Esophagus squamous epithelium (tissue), 5 donors: ENCODE measurements at places on chromosomes 2 and 18. TPM values are rescaled to one million over a fixed set of nuclear protein-coding genes. Genes with fewer than 3 reads are reported as not detected.

GRCh38 chr18:3599195-3599594 lies 149.2 kb downstream of the TGIF1 start:
- DNase-seq, result no peak
- H3K27ac ChIP-seq, result peak overlapping the region; percentile 98
- no peaks in the 10 kb centered on the region for H3K27me3 ChIP-seq
- peaks cover 43% of the 10 kb centered on the region for H3K4me1 ChIP-seq

The RAX gene
- total RNA-seq, result not detected

DNA sequence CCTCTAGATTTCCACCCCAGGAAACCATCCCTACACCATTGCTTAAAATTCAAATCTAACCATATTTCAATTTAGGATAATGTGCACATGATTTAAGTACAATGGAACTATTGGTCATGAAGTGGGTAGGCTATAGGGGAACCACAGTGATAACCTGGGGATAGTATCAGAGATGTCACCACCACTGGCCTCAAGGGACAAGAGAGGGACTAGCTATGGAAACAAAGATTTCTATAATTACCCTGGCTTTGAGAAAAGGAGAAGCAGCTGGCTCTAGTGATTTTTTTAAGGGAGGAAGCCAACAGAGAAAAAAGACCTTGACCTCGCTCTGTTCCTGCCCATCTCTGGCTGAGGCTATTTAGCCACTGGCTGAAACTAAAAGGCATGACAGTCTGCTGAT lies 132.0 kb downstream of the MEP1B start:
- no peak overlapping the region for H3K4me3 ChIP-seq
- H3K27ac ChIP-seq, result no peak overlapping the region
- no peaks in the 10 kb centered on the region for H3K4me1 ChIP-seq
- no peak for DNase-seq

DNA sequence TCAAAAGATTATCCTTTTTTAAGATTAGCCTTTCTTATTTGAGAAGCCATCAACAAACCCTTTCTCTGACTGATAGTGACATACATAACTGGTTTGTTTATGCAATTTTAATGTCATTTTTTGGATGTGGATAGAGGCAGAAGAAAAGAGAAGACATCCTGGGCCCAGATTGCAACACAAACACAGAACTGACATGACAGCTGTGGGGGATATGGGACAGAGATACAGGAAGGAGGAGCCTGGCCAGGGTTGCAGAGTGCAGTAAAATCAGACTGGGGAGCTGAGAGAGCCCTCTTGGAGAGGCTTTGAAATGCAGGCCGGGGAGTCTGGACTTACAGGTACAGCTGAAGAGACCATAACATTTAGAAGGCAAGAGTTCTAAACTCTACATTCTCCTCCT lies 65.1 kb downstream of the SIGLEC15 start:
- no peaks in the 10 kb centered on the region for H3K27me3 ChIP-seq
- no peak overlapping the region for H3K27ac ChIP-seq
- H3K4me1 ChIP-seq, result no peaks in the 10 kb centered on the region
- peaks cover 93% of the 10 kb centered on the region for H3K36me3 ChIP-seq
- no peak for DNase-seq
- H3K4me3 ChIP-seq, result no peak overlapping the region

- H3K4me3 ChIP-seq, result no peak overlapping the region
- H3K27me3 ChIP-seq, result no peaks in the 10 kb centered on the region
- DNase-seq, result no peak
Observed at GRCh38 chr2:119730671-119731177, 29.0 kb upstream of the PTPN4 start.

The APOB gene
- 0.62 TPM for total RNA-seq

- DNase-seq, result no peak
- no peak overlapping the region for H3K4me3 ChIP-seq
- H3K27ac ChIP-seq, result no peak overlapping the region
- no peaks in the 10 kb centered on the region for H3K27me3 ChIP-seq
Observed at GRCh38 chr2:186426153-186427016, 59.7 kb upstream of the ZC3H15 start.

- peaks cover 100% of the 10 kb centered on the region for H3K36me3 ChIP-seq
- no peaks in the 10 kb centered on the region for H3K4me1 ChIP-seq
- H3K4me3 ChIP-seq, result no peak overlapping the region
- H3K27ac ChIP-seq, result no peak overlapping the region
- H3K27me3 ChIP-seq, result no peaks in the 10 kb centered on the region
Observed at GRCh38 chr18:31901063-31901462, 41.9 kb downstream of the TRAPPC8 start.

The CHRND gene
- not detected for total RNA-seq

DNA sequence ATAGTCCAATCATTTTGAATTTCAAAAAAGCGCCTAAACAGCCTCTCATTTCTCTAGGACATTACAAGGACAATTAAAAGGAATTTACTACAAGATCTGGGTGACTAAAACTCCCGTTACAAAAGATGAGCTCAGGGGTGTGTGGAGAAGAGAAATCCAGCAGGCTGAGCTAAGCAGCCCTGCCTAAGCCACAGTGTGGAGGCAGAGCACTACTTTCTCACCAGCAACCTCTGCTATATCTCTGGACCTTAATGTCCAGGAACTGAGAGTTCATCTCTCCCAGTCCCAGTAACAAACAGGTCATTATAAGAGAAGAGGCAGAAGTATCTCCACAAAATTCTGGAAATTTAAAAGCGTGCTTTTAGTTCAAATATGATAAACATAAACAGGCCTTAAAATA lies 18.9 kb upstream of the ANKRD62 start:
- DNase-seq, result no peak
- H3K4me3 ChIP-seq, result no peak overlapping the region
- H3K4me1 ChIP-seq, result no peaks in the 10 kb centered on the region
- H3K27me3 ChIP-seq, result no peaks in the 10 kb centered on the region
- H3K36me3 ChIP-seq, result no peaks in the 10 kb centered on the region

- no peak overlapping the region for H3K27ac ChIP-seq
- H3K4me1 ChIP-seq, result no peaks in the 10 kb centered on the region
- H3K27me3 ChIP-seq, result peaks cover 25% of the 10 kb centered on the region
- no peaks in the 10 kb centered on the region for H3K36me3 ChIP-seq
Observed at GRCh38 chr2:45340318-45340717, 270.7 kb downstream of the SRBD1 start.

GRCh38 chr2:85433511-85434089 lies 15.1 kb downstream of the SH2D6 start:
- H3K27me3 ChIP-seq, result no peaks in the 10 kb centered on the region
- H3K4me1 ChIP-seq, result peaks cover 42% of the 10 kb centered on the region
- no peak overlapping the region for H3K4me3 ChIP-seq
- H3K27ac ChIP-seq, result peak overlapping the region; percentile 82
- DNase-seq, result no peak
- no peaks in the 10 kb centered on the region for H3K36me3 ChIP-seq

The PTPN18 gene
- 29.7 TPM for total RNA-seq

The NCL gene
- 164 TPM for total RNA-seq

DNA sequence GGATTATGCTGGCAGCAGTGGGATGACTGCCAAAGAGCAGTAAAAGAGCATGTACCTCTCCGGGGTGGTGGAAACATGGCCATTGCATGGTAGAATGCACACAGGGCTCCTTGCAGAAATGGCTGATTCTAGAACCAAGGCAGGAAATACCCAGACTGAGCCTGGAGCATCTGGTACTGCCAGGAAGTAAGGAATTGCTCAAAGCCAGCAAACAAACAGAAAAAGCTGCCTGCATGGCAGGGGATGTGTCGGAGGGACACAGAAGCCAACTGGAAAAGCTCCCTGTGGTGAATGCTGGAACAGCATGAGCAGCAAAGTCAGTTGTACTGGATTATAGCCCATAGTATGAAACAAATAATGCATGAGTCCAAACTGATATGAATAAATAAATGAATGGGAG lies 78.0 kb upstream of the NFATC1 start:
- H3K4me3 ChIP-seq, result no peak overlapping the region
- peaks cover 74% of the 10 kb centered on the region for H3K36me3 ChIP-seq
- no peaks in the 10 kb centered on the region for H3K4me1 ChIP-seq
- H3K27ac ChIP-seq, result no peak overlapping the region
- H3K27me3 ChIP-seq, result no peaks in the 10 kb centered on the region
- DNase-seq, result no peak

GRCh38 chr2:32701806-32702205 lies 74.0 kb downstream of the TTC27 start:
- no peaks in the 10 kb centered on the region for H3K27me3 ChIP-seq
- H3K27ac ChIP-seq, result no peak overlapping the region
- no peak overlapping the region for H3K4me3 ChIP-seq
- H3K36me3 ChIP-seq, result peaks cover 54% of the 10 kb centered on the region

DNA sequence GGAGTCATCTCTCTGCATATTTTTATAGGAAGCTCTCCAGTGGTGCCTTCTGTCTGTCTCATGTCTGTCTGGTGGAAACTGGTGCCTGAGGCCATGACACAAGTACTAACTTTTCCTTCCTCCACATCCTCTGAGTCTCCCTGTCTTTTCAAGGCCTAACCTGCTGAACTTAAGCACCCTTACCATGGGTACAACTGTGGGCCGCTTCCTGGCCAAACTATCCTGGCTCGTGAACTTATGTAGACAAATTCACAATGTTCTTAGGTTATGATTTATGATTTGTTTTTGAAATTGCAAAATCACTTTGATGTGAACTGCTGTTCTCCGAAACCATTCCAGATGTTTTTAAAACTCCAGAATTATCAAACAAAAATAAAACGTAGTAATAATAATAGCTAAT lies 804.5 kb upstream of the POU3F3 start:
- no peaks in the 10 kb centered on the region for H3K36me3 ChIP-seq
- no peak overlapping the region for H3K27ac ChIP-seq
- no peak overlapping the region for H3K4me3 ChIP-seq
- DNase-seq, result no peak

DNA sequence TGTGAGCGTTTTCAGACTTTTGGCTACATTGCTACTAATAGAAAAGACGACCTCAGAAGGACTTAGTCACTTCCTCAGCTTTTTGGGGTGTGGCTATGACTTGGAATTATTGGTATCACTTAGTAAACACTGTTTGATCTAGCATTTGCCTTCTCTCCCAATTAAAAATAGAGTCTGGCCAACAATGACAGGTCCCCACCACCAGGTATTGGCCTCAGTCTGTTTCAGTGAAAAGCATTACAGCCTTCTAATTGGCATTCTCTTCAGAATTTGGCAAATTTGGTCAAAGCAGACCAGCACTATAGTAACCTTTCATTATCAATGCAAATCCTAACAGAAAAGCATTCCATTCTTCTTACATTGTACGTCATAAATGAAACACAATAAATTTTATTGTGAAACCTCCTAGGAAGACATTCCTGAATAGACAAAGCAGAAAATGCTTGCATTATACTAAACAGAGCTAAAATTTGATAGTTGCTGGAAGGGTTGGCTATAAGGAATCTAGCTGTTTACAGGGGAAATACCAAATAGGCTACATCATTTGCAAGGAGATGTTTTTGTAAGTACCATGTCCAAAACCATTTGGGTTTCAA lies 613.9 kb downstream of the IRS1 start:
- no peaks in the 10 kb centered on the region for H3K36me3 ChIP-seq
- H3K4me3 ChIP-seq, result no peak overlapping the region
- peaks cover 7% of the 10 kb centered on the region for H3K4me1 ChIP-seq
- H3K27ac ChIP-seq, result peak overlapping the region; percentile 31

GRCh38 chr2:44974064-44974715 lies 32.7 kb downstream of the SIX3 start:
- H3K36me3 ChIP-seq, result no peaks in the 10 kb centered on the region
- peaks cover 75% of the 10 kb centered on the region for H3K27me3 ChIP-seq
- H3K4me1 ChIP-seq, result no peaks in the 10 kb centered on the region
- no peak overlapping the region for H3K4me3 ChIP-seq

DNA sequence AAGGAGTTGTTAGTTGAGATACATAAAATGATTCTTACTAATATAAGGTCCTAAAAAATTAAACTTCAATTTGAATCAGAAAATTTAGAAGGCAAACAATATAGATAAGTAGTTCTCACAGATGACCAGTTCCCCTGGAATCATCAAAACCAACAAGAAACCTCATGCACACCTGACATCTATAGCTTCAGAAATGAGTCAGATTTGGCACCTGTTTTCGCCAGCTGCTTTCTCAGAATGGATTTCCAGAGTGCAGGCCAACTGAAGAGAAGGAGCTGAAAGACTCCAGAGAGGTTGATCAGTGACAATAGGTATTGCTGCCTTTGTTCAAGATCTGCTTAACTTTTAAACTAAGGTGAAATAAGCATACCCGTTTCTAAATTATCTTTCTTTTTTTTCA lies 192.4 kb downstream of the RDH14 start:
- no peak overlapping the region for H3K4me3 ChIP-seq
- DNase-seq, result no peak
- H3K36me3 ChIP-seq, result no peaks in the 10 kb centered on the region
- H3K27me3 ChIP-seq, result no peaks in the 10 kb centered on the region
- no peaks in the 10 kb centered on the region for H3K4me1 ChIP-seq
- no peak overlapping the region for H3K27ac ChIP-seq

DNA sequence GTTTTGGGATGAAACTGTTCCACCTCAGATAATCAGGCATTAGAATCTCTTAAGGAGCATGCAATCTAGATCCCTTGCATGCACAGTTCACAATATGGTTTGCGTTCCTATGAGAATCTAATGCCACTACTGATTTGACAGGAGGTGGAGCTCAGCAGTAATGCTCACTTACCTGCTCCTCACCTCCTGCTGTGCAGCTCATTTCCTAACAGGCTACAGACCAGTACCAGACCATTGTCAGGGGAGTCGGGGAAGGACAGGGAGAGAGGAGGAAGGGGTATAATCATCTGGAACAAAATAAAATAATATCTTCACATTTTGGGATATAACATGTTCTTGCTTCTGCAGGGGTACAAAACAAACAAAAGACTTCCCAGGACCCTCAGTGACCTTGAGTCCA lies 532.0 kb upstream of the FSHR start:
- H3K27ac ChIP-seq, result no peak overlapping the region
- no peaks in the 10 kb centered on the region for H3K27me3 ChIP-seq
- DNase-seq, result no peak
- H3K4me1 ChIP-seq, result no peaks in the 10 kb centered on the region
- no peaks in the 10 kb centered on the region for H3K36me3 ChIP-seq
- no peak overlapping the region for H3K4me3 ChIP-seq

The CXCR4 gene
- 6.5 TPM for total RNA-seq

DNA sequence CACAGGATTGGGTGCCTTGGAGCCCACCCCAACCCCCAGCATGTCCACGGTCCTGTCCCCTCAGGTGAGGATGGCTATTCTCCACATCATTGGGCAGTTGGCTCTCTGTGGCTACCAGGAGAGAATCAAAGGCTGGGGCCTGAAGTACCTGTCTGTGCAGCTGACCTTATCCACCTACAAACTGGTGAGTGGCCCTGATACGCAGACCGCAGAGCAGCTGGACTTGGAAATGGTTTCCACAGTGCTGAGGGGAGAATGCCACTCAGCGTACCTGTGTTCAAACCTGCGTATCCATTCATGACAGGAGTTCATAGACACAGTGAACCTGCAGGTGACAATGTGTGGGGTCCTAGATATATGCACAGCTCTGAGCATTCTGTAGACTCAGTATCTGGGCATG lies 21.6 kb downstream of the MROH2A start:
- no peak overlapping the region for H3K27ac ChIP-seq
- H3K36me3 ChIP-seq, result no peaks in the 10 kb centered on the region
- H3K27me3 ChIP-seq, result peaks cover 20% of the 10 kb centered on the region

GRCh38 chr2:218961651-218962570 lies 2.4 kb downstream of the CDK5R2 start:
- DNase-seq, result no peak
- peaks cover 41% of the 10 kb centered on the region for H3K27me3 ChIP-seq
- no peak overlapping the region for H3K4me3 ChIP-seq
- no peak overlapping the region for H3K27ac ChIP-seq

GRCh38 chr2:228927028-228928010 lies 343.8 kb downstream of the PID1 start:
- no peaks in the 10 kb centered on the region for H3K27me3 ChIP-seq
- no peaks in the 10 kb centered on the region for H3K4me1 ChIP-seq
- no peaks in the 10 kb centered on the region for H3K36me3 ChIP-seq
- no peak overlapping the region for H3K27ac ChIP-seq
